ENCODE measurements at places on chromosomes 7 and 10.

DNA sequence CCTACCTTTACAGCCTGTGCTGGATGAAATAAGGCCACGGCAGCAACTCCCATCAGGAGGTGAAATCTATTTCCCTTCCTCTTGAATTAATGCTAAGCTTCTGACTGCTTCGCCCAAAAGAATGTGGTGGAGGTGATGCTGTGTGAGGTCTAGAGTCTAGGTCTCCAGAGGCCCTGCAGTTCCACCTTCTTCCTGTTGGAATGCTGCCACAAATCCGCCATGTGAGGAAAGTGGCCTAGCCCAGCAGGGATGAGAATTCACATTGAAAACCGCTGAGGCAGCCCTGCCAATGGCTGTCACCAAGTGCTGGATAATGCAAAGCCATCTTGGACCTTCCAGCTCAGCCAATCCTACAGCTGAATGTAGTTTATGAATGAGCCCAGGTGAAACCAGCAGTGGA lies 28.0 kb downstream of the RHOBTB1 start:
- no peak for DNase-seq

- DNase-seq, result no peak
These were observed 6.5 kb downstream of the SAP25 start for GRCh38 chr7:100567031-100567730.

GRCh38 chr7:147013825-147014224 lies 897.2 kb downstream of the CNTNAP2 start:
- DNase-seq, result no peak

- no peak for DNase-seq
These were observed 365.7 kb downstream of the GATA3 start for GRCh38 chr10:8420182-8420581.

- no peak for DNase-seq
These were observed 175.8 kb upstream of the LYZL1 start for GRCh38 chr10:29112827-29113615.

GRCh38 chr7:112654322-112655216 lies 135.6 kb downstream of the TMEM168 start:
- no peak for DNase-seq

DNA sequence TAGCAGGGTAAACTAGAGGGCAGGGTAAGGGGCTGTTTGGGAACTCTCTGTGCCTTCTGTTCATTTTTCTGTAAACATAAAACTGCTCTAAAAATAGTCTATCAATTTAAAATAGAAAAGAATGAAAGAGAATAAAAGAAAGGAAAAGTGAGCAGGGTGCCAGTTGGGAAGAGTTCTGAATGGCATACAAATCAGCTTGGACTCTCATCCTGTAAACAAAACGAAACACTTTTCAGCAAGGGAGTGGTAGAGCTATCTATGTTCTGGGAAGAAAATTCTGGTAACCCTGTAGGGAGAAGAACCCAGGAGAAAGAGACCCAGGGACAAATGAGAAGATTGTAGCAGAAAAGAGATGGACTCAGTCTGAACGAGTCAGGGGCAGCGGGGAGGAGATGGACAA lies 24.6 kb downstream of the SCRN1 start:
- DNase-seq, result no peak

GRCh38 chr10:124306520-124306919 lies 112.2 kb downstream of the OAT start:
- no peak for DNase-seq
